Inflammatory macrophage treated with lipopolysaccharide for 4 hours (primary cell): ENCODE measurements at places on chromosomes 16 and 17.

DNA sequence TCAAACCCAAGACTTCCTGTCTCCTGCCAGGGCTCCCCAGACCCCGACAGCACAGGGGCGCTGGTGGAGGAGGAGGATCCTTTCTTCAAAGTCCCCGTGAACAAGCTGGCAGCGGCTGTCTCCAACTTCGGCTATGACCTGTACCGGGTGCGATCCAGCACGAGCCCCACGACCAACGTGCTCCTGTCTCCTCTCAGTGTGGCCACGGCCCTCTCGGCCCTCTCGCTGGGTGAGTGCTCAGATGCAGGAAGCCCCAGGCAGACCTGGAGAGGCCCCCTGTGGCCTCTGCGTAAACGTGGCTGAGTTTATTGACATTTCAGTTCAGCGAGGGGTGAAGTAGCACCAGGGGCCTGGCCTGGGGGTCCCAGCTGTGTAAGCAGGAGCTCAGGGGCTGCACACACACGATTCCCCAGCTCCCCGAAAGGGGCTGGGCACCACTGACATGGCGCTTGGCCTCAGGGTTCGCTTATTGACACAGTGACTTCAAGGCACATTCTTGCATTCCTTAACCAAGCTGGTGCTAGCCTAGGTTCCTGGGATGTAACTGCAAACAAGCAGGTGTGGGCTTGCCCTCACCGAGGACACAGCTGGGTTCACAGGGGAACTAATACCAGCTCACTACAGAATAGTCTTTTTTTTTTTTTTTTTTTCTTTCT, 8.1 kb downstream of the SERPINF1 start:
- no peak for DNase-seq

DNA sequence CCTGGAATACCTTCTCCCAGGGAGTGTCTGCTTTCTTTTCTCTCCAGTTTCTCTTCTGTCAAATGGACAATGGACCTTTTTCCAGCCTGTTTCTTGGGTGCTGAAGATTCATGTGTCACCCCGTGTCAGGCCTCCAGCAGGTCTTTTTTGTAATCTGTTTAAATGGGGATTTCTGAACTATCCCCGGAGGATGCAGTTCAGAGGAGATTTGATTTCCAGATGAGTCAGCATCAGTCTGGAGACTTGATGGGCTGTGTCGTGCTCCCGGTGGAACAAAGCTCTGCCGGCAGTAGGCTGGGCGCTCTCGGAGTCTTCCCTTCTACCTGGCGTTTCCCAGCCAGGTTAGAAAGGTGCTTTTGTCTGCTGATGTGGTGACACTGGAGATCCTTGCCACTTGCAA, 440.6 kb downstream of the HS3ST3B1 start:
- DNase-seq: no peak

DNA sequence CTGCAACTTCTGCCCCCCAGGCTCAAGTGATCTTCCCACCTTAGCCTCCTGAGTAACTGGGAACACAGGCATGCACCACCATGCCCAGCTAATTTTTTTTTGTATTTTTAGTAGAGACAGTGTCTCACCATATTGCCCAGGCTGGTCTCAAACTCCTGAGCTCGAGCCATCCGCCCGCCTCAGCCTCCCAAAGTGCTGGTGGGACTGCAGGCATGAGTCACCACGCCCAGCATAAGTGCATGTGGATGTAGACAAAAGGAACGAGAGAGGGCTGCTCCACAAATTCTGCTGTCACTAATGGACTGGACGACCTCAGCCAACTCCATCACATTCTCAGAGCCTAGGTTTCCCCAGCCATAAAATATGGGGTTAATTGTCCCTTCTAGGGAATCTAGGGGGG, 7.7 kb upstream of the SP2 start:
- DNase-seq: no peak

DNA sequence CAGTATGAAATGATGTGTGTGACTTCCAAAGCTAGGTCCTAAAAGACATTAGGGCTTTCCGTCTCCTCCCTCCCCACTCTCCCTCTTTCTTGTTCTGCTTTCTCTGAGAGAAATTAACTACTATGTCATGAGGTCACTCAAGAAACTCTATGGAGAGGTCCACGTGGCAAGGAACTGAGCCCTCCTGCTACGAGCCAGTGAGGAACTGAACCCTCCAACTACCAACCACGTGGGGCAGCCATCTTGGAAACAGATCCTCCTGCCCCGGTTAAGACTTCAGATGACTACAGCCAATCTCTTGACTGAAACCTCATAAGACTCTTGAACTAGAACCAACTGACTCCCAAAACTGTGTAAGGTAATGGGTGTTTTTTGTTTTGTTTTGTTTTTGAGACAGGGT, 4.2 kb upstream of the ALOX15 start:
- DNase-seq: peak; percentile 88

DNA sequence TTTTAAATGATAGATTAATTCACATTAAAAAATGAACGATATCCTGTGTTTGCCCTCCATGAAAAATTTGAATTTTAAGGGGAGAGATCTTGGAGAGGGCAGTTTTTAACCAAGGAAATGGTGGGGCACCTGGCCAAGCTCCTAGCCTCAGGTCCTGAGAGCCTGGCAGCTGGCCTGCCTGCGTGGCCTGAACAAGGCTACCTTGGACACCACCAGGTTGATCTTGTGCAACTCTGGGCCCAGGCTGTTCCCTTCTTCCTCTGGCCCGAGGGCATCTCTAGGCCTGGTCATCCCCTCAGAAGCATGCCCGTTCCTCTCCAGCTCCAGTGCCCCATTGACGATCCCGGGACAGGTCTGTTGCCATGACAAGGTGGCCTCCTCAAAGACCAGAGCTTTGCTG, 33.4 kb upstream of the LONP2 start:
- no peak for DNase-seq
